ENCODE measurements at places on chromosomes 12 and 14.

DNA sequence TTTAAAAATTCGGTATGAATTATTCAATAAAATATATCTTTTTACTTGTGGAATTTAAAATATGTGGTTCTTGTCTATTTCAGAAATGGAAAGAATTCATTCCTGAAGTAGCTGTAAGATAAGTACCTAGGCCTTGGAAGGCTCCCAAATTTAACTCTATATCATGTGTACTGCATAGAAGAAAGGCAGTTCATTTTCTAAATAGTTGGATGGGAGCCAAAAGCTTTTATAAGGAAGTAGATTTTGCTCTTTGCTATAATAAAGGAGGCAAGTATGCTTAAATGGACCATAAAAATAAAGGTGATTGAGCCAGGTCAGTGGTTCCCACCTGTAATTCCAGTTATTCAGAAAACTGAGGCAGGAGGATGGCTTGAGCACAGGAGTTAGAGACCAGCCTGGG is 187.5 kb downstream of the ATXN7L3B start:
- DNase-seq: no peak

DNA sequence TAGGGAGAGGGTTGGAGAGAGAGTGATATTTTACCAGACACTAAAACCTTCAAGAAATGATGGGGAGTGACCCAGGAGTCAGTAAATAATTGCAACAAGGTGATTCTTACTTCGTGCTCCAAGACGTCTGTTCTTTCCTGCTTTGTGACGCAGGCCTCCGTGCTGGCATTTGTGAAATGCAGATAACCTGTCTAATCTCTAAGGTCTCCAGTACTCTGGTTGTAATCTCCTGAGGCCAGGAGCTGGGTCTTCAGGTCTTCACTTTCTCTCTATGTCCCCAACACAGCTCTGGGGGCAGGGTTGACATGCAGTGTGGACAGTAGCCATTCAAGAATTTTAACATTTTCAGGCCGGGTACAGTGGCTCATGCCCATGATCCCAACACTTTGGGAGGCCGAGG is 53.1 kb downstream of the CD9 start:
- DNase-seq: no peak

DNA sequence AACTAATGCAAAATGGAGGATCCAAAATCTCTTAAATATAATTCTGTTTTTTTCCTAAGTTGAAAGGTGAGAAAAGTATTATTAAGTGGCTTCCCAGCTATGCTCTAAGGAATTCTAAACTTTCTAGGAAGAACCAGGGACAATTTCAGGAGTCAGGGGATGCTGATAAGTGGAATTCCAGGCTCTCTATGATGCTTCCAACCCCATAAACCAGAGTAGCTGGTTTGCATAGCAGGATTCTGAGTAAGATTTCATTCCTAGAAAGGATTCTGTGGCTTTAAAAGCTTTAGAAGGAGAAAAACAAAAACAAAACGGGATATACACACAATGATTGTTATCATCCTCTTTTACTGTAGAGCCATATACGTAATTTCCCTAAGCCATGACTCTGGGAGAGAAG is 93.9 kb downstream of the SLC16A7 start:
- peak; percentile 7 for DNase-seq

GRCh38 chr12:52779914-52780313 is 2.8 kb upstream of the KRT76 start:
- no peak for DNase-seq

GRCh38 chr12:22275843-22276242 is 58.7 kb downstream of the ST8SIA1 start:
- no peak for DNase-seq

- DNase-seq: no peak
These were observed 462 bp downstream of the SRP54 start for GRCh38 chr14:34983148-34983760.

DNA sequence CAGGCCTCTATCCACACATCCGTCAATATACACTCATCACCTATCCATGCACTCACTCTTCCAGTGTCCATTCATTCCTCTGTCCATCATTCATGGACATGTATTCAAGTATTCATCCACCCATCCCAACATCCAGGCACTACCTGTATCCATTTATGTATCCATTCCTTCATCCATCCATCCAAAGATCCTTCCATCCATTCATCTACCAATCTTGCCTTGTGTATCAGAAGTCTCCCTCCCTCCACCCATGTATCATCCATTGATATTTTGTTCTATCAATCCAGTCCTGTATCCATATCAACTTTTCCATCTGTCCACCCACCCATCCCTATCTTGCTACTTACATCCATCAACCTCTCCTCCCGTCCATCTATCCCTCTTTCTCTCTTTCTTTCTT is 4.0 kb downstream of the BEGAIN start:
- no peak for DNase-seq

GRCh38 chr12:3568695-3569094 is 77.7 kb downstream of the PRMT8 start:
- DNase-seq: no peak

GRCh38 chr12:29943683-29944082 is 159.9 kb upstream of the TMTC1 start:
- DNase-seq: no peak

- DNase-seq: no peak
These were observed 68.6 kb upstream of the PLEKHG7 start for GRCh38 chr12:92634202-92634601.

DNA sequence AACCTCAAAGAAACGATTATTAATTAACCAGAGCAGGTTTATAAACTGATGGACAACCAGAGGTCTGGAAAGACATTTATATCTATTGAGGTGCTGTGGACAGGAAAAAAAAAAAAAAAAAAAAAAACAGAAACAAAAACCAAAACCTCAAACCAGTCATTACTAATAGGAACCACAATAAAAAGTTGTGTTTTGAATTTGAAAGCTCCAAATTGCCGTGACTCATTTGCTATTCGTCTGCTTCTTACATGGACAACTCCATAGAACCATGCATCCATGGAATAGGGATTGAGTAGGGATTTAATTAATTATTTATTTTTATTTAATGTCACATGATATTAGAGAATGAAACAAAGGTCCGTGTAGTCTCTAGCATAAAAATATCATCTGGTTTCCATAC is 134.1 kb upstream of the SSTR1 start:
- no peak for DNase-seq

GRCh38 chr12:50727466-50727865 is 36.4 kb upstream of the ATF1 start:
- DNase-seq: no peak

GRCh38 chr14:44316647-44317440 is 190.2 kb downstream of the FSCB start:
- no peak for DNase-seq

- DNase-seq: no peak
These were observed 36.9 kb upstream of the DCN start for GRCh38 chr12:91219511-91219910.

- no peak for DNase-seq
These were observed 32.6 kb downstream of the DDX11 start for GRCh38 chr12:31106101-31106803.

DNA sequence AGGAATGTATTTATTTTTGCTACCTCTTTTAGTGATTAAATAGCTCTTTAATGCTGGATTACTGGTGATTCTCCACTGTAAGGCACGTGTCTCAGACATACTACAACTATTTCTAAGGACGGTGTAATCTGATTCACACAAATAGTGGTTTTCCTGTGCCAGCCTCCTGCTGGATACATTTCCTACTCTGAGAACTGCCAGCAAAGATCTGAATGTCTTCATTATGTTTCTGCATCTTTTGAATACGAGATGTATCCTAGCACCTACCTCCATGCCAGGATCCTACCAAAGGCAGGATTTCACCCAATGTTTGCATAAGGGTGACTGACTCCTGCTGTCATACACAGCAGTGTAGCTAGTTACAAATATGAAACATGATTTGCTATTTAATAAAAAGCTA is 120.6 kb downstream of the PRICKLE1 start:
- DNase-seq: no peak

DNA sequence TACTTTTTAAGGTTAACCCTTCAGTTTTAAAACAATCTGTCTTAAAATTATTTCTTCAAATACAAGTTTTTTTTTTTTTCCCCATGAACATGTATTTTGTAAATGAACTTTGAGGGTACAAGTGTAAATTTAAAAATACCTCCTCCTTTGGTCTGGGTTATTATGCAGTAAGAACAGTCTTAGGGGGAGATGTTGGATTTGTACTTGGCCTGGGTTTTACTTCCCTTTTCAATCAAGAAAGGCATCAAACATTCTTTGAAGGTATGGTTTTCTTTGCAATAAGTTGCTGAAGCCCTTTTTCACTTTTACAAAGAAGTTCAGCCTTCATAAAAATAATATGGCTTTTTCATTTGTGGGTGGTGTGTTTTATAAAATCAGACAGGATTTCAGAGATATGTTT is 20.5 kb downstream of the WBP11 start:
- DNase-seq: no peak

- no peak for DNase-seq
These were observed 20.0 kb downstream of the TMEM132C start for GRCh38 chr12:128286970-128287369.

- DNase-seq: no peak
These were observed 7.1 kb upstream of the BHLHE41 start for GRCh38 chr12:26131936-26132335.

All from GM23338 (cell line).